ENCODE measurements at places on chromosomes 4 and X. TPM values are rescaled to one million over a fixed set of nuclear protein-coding genes. Genes with fewer than 3 reads are reported as not detected.

The PWWP3B gene
- not detected for total RNA-seq

The MSANTD1 gene
- total RNA-seq, result 2.2 TPM

DNA sequence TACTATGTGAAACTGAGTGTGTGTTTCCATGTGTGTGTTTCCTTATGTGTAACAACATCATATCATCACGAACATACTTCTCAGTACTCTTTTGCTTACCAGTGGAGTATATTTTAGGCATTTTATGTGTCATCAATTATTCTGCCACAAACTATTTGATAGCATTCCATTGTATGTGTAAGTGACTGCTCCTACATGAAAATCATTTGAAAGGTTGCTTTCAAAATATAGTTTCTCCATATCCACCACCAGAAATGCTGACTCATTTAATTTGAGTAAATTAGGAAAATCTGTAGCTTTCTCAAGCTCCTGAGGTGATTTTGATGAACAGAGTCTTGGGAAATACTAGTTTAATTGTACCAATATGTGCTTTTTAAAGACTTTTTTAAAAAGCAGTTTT lies 376.2 kb downstream of the PCDH18 start:
- H3K27ac ChIP-seq, result no peak overlapping the region
- no peaks in the 10 kb centered on the region for H3K36me3 ChIP-seq
- H3K4me1 ChIP-seq, result no peaks in the 10 kb centered on the region

- H3K27me3 ChIP-seq, result peaks cover 2% of the 10 kb centered on the region
- no peak for DNase-seq
- no peaks in the 10 kb centered on the region for H3K36me3 ChIP-seq
- no peaks in the 10 kb centered on the region for H3K4me1 ChIP-seq
- H3K27ac ChIP-seq, result no peak overlapping the region
Observed at GRCh38 chr4:105543346-105543745, 9.1 kb upstream of the ARHGEF38 start.

DNA sequence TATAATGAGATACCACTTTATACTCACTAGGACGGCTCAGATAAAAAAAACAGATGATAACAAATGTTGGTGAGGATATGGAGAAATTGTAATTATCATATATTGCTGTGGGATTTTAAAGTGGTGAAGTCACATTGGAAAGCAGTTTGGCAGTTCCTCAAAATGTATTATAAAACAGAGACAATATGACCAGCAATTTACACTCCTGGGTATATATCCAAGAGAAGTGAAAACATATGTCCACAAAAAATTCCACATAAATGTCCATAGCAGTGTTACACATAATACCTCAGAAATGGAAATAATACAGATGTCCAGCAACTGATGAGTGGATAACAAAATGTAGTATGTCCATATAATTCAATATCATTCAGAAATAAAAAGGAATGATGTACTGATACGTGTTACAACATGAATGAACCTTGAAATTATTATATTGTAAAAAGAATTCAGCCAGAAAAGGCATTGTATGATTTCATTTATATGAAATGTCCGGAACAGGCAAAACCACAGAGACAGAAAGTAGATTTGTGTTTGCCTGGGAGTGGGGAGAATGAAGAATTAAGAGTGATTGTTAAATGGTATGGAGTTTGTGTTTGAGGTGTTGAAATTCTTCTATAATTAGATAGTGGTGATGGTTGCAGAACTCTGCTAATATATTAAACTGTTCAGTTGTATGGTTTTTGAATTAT lies 220.9 kb downstream of the SLC7A11 start:
- H3K4me3 ChIP-seq, result no peak overlapping the region
- no peak overlapping the region for H3K27ac ChIP-seq
- H3K27me3 ChIP-seq, result no peaks in the 10 kb centered on the region
- H3K36me3 ChIP-seq, result no peaks in the 10 kb centered on the region

- no peak for DNase-seq
- no peaks in the 10 kb centered on the region for H3K36me3 ChIP-seq
- H3K4me1 ChIP-seq, result no peaks in the 10 kb centered on the region
- no peaks in the 10 kb centered on the region for H3K27me3 ChIP-seq
- H3K4me3 ChIP-seq, result no peak overlapping the region
- H3K27ac ChIP-seq, result no peak overlapping the region
Observed at GRCh38 chr4:93495346-93495745, 333.2 kb upstream of the ATOH1 start.

DNA sequence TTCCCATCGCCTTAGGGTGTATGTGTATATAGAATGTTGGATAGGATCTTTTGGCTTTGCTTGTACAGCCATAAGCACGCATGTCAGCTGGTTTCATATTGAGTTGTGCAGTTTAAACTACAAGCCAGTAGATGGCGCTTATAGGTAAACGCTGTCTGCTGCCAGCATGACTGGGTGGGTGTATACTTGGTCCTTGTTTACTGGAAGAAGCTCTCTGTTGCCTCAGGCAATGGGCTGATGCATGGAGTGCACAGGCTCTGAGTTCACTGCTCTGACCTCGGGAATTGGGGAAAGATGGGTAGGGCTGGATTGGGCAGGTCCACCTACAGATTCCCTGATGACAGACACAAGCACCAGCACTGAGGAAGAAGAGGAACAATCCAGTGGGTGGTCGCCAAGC lies 831.5 kb downstream of the STIM2 start:
- no peaks in the 10 kb centered on the region for H3K27me3 ChIP-seq
- no peak for DNase-seq
- H3K4me1 ChIP-seq, result no peaks in the 10 kb centered on the region
- no peaks in the 10 kb centered on the region for H3K36me3 ChIP-seq
- no peak overlapping the region for H3K27ac ChIP-seq
- H3K4me3 ChIP-seq, result no peak overlapping the region

- H3K4me3 ChIP-seq, result no peak overlapping the region
- no peaks in the 10 kb centered on the region for H3K4me1 ChIP-seq
- H3K27ac ChIP-seq, result no peak overlapping the region
- H3K36me3 ChIP-seq, result no peaks in the 10 kb centered on the region
- H3K27me3 ChIP-seq, result no peaks in the 10 kb centered on the region
Observed at GRCh38 chr4:61872983-61873382, 672.9 kb downstream of the ADGRL3 start.
